ENCODE measurements at places on chromosomes 11 and 22.

- peak; percentile 7 for DNase-seq
Measured at GRCh38 chr11:44861849-44862557, 88.7 kb downstream of the TP53I11 start.

DNA sequence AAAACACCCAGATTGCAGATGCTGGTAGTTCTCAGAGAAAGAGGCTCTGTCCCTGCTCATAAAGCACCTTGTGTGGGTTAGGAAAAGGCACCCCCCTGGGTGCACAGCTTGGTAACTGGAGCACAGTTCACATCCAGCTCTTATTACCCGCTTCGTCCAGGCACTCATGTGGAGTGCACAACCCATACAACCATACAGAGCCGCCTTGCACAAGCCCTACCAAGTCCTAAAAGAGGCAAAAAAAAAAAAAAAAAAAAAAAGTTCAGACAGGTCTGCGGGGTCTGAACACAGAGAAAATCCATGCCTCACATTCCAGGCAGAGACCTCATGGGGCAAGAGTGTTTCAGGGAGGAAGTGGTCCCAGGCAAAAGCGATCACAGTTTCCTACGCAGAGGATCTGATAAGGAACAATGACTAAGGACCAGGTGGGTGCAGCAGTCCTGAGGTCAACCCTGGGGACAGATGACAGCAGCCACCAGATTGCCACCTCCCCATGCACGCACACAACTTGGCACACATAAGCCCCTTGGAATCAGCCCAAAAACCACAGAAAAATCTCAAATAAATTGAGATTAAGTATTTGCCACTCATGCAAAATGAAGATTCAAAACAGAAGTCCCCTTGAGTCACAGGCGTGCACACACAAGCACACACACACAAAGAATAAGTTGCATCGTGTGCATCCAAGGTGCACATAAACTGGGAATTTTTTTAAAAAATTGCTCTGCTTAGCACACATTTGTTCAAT, 12.3 kb downstream of the MB start:
- DNase-seq = no peak

- DNase-seq = peak; percentile 47
Measured at GRCh38 chr22:21682385-21683175, 16.8 kb downstream of the PPIL2 start.

- DNase-seq = no peak
Measured at GRCh38 chr11:36421546-36422155, 88.4 kb downstream of the TRAF6 start.

- no peak for DNase-seq
Measured at GRCh38 chr22:24108073-24108472, 73.2 kb upstream of the SUSD2 start.

- DNase-seq = no peak
Measured at GRCh38 chr11:118201966-118202365, 22.8 kb downstream of the JAML start.

- DNase-seq = no peak
Measured at GRCh38 chr11:112966561-112966960, 5.3 kb downstream of the NCAM1 start.

- DNase-seq = no peak
Measured at GRCh38 chr22:21055880-21056319, 10.2 kb downstream of the LRRC74B start.

DNA sequence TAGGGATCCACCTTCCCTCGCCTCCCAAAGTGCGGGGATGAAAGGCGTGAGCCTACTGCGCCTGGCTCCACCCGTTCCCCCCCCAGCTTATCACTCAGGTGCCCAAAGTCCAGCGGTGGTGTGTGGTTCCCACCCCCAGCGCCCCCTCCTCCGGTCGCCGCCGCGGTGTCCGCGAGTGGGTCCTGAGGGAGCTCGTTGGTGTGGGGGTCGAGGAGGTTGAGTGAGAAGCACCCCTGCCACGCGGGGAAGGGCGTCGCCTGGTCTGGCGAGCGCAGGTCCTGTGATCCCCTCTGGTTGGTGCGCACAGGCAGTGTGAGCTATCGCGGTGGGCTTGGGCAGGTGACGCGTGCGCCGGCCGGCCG, 3900.6 kb upstream of the OR11H1 start:
- no peak for DNase-seq

GRCh38 chr11:35746356-35747153, 84.0 kb downstream of the TRIM44 start:
- no peak for DNase-seq

- no peak for DNase-seq
Measured at GRCh38 chr22:24001314-24001713, 3.9 kb downstream of the GSTT4 start.

- DNase-seq = no peak
Measured at GRCh38 chr11:66680966-66681645, 3.4 kb upstream of the RBM4B start.

Measured in NAMALWA (cell line).